ENCODE measurements at places on chromosomes 1 and 21.

DNA sequence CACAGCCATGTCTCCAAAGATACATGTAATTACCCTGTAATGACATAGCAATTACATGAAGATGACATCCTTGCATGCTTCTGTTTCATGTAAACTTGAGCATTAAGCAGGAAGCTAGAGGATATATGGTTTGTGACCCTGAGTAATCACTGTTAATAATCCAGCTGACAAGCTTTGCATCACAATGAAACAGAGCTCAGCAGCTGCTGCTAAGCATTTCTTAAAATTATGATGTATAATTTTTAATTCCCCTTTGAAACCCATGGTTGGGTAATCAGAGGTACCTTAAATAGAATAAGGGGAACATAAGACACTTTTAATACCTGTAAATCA, 293.5 kb downstream of the NTNG1 start:
- no peak for DNase-seq

DNA sequence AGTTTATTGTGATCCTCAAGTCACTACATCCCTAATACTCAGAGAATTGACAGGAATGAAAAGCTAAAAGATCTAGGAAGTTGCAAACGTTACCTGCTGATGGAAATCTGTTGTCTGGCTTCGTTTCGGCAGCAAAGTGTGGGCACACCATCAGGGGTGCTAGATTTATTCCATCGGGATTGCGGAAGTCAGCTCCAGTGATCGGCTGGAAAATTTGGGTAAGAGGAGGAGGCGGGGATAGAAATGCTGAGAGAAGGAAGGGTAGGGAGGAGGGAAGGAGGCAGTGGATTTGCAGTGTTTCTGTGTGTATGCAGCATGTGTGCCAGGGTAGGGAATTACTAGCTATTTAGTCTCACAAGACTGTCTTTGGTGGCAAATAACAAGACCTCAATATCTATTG, at the start of gene CTSK:
TSS of gene CTSK (minus strand) at position 140 of the 400 bp plus-strand sequence. CDS start 1,455 bp downstream, outside the sequence.
- no peak for DNase-seq

GRCh38 chr1:226474443-226475141, 66.7 kb upstream of the PARP1 start:
- DNase-seq = no peak

GRCh38 chr1:37995751-37996345, 6.0 kb upstream of the SF3A3 start:
- no peak for DNase-seq

DNA sequence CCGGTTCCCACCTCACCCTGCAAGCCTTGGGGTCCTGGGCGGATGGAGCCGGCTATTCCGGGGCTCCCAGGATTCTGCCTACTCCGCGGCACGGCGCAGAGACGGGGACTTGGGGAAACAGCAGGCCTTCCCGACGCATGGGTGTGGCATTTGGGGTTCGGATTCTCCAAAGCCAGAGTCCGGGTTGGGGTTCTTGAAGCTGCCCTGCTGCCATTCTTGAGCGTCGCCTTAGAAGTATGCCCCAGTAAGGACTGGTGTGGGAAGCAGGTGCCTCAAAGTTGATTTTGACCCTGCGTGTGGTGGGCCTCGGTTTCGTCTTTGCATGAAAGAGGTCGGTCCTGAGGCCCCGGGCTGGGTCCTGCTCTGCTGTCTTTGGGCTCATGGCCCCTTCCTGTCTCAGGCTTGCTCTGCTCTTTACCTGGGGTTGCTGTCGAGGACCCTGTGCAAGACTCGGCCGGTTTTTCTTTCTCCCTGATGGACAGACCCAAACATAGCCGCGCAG, 696 bp downstream of the GUK1 start:
- DNase-seq = no peak
